ENCODE measurements at places on chromosomes 16 and 17.
A peak's percentile ranks its signal among the peaks of the same experiment; 100 is the strongest.

GRCh38 chr16:68397710-68398201 lies 50.6 kb downstream of the SMPD3 start:
- no peak for DNase-seq

- DNase-seq, result no peak
Measured at GRCh38 chr17:27597188-27597580, 33.8 kb upstream of the LGALS9 start.

GRCh38 chr16:53209877-53210276 lies 155.1 kb downstream of the CHD9 start:
- no peak for DNase-seq

DNA sequence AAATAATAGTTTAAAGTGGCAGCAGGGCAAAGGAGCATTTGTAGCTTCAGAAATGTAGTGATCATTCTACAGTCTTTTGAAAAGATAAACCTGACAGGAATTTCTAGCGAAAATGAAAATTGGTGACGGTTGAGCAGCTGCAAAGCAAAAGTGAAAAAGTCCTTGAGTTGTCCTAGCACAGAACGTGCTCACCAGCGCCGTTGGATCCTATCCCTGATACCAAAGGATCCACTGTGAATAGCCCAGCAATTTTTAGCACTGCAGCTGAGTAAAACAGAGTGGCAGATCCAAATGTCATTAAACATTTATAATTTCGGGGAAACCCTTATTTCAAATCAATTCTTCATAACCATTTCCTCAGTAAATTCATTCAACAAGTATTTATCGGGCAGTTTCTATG lies 453.8 kb upstream of the HSBP1 start:
- DNase-seq, result no peak

DNA sequence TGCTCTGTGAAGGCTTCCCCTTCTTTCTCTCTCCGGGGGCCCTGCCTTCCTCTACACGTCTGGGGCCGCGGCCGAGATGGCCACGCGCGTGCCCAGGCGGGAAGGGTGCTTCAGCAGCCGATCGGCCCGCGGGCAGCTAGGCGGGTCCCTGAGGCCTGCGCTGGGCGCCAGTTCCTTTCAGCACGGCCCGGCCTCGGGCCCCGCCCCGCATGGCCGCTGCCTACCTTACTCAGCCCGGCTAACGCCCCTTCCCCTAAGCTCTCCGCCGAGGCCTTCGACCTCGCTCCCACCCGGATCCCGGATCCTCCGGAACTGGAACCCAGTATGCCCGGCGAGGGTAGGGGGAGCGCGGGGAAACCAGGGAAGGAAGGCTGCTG lies 335 bp downstream of the TMEM11 start:
- no peak for DNase-seq

DNA sequence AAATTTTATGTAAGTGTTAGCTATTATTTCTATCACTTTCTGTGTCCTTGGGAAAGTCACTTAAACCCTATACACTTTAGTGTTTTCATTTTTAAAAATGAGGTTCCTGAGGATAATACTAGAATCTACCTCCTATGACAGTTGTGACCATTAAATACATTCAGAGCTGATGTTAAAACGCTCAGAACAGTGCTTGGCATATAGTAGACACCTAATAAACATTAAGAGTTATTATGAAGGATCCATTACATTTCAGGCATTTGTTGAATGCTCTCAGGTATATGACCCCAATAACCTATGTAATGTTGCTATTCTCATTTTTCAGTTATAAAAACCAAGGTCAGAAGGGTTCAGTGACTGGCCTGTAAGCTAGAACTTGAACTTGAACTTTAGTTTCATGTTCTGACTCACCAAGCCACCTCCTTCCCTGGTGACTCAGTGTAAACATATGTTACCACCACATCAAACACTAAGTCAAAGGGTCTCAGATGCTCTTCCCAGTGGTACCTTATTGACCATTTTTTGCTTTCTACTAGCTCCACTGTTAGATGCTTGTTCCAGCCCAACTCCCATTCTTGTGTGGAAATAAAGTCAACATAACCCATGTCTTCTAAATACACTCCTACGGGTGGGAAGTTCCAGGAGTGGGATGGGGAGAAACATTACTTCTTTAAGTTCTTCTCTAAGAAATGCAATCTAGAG lies 47.6 kb downstream of the HSD17B2 start:
- no peak for DNase-seq

GRCh38 chr17:45333702-45334092 lies 16.9 kb upstream of the MAP3K14 start:
- DNase-seq, result no peak

- no peak for DNase-seq
Measured at GRCh38 chr16:10667239-10667638, 27.5 kb downstream of the TEKT5 start.

GRCh38 chr16:56869513-56870275 lies 4.7 kb downstream of the SLC12A3 start:
- peak; percentile 22 for DNase-seq

- peak; percentile 43 for DNase-seq
Measured at GRCh38 chr16:88769617-88770460, 15.2 kb downstream of the PIEZO1 start.

DNA sequence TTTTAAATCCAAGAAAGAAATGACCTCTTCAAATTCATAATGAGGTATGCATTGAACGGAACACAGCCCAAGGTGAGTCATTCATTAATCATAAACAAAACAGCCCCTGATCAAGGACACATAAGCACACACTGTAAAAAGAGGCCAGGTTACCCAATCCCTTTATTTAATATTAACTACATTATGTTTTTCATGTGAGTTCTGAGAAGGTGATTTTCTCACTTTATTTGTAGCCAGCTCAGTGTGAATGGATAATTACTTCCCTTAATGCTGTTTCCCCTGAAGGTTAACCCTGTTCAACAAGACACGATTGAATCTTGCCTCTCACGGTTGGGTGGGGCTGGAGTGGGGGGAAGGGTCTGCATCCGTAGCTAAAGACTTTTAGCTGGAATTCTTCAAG lies 257.3 kb upstream of the SALL1 start:
- DNase-seq, result no peak

GRCh38 chr16:82824408-82824807 lies 197.6 kb downstream of the CDH13 start:
- DNase-seq, result no peak

GRCh38 chr17:14058051-14058450 lies 11.3 kb upstream of the COX10 start:
- no peak for DNase-seq

GRCh38 chr17:42531455-42532354 lies 4.3 kb upstream of the NAGLU start:
- DNase-seq, result peak; percentile 47

DNA sequence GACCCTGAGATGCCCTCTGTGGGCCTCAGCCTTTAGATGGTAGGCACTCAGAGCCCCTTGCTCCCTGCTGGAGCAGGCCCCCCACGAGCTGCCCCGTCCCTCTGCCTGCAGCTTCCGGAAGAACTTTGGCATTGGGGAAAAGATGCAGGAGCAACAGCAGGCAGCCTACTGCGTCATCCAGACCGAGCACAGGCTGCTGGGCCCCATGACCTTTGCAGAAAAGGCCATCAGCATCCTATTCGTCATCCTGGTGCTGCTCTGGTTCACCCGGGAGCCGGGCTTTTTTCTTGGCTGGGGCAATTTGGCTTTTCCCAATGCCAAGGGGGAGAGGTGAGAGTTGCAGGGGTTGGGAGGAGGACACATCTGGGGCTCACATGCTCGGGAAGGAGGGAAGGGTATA lies 12.7 kb upstream of the FOXN1 start:
- no peak for DNase-seq

DNA sequence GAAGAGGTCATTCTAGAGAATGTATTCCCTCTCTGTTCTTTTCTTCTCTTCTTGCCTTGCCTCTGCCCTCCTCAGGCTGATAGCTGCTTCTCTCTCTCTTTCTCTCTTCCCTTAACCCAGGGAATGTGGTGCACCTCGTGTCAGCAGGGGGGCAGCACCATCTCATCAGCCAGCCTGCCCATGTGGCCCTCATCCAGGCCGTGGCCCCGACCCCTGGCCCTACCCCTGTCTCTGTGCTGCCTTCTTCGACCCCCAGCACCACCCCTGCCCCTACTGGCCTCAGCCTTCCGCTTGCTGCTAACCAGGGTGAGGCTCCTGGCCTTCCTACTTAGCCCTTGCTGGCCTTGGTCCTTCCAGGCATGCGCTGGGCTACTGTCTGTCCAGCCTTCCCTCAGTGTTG lies 23.5 kb downstream of the SRCAP start:
- DNase-seq, result no peak

GRCh38 chr17:17077861-17078732 lies 35.8 kb downstream of the MPRIP start:
- DNase-seq, result no peak

DNA sequence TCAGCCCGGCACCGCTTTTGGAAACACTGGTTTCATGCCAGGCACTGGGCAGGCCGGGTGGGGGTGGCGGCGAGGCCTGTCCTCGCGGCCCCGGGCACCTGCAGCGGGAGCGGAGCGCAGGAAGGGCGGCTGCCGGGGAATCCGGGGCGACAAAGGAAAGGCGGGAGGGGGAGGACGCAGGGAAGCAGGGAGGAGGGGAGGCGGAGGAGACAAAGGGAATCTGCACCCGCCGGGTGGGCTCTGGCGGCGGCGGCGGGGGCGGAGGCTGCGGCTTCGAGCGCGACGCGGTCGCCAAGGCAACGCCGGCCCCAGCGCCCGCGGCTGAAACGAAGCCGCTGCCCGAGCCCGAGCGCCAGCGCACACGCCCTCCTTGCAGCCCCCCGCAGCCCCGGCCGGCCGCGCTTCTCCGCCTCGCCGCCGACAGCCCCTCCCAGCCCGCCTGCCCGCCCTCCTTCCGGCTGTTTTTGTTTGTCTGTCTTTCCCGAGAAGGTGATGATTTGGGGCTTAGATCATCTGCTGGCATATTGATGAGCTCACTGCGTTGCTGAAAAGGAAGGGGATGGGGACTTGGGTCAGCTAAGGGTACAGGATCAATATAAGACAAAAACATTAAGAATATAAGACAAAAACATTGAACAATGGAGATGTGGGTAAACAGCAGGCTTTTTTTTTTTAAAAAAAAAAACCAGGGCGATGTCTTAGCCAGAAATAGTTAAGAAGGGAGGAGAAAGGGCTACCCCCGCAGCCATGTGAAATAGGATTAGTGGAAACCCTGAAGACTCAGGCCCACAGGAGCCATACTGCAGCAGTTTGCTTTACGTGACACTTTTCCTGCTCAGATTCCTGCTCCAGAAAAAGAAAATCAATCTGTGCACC lies 32.7 kb downstream of the CDK5R1 start:
- DNase-seq, result no peak

DNA sequence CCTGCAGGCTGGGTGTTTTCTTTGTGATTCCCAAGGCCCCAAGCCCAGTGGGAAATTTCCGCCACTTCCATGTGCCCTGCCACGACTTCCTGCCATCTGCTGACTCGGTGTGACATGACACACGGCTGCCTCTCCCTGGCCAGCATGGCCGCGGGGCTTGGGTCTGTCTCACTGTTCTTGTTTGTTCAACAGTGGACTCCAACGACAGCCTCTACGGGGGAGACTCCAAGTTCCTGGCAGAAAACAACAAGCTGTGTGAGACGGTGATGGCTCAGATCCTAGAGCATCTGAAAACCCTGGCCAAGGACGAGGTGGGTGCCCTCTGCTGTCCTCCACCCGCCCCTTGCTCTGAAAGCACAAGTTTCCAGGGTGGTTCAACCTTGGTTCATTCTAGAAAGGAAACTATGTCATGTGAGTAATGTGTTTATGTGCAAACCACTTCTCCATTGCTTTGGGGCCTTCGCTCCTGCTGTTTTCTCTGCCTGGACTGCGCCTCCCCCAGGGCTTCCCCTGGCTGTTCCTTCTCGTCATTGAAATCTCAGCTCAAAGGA lies 26.8 kb downstream of the KNOP1 start:
- no peak for DNase-seq

DNA sequence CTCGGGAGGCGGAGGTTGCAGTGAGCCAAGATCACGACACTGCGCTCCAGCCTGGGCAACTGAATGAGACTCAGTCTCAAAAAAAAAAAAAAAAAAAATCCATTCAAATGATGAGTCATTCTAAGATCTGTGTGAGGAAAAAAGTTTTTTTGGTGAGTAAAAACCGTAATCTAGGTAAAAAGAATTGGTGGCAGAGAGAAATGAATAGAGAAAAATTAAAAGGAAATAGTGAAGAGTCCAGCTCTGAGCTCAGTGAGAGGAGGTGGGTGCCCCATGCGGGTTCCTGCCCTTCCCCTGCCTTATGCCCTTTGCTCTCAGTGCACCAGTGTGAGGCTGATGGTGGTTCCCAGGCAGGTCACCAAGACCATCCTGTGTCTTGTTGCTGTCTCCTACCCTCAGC lies 20.9 kb downstream of the GAN start:
- DNase-seq, result no peak

DNA sequence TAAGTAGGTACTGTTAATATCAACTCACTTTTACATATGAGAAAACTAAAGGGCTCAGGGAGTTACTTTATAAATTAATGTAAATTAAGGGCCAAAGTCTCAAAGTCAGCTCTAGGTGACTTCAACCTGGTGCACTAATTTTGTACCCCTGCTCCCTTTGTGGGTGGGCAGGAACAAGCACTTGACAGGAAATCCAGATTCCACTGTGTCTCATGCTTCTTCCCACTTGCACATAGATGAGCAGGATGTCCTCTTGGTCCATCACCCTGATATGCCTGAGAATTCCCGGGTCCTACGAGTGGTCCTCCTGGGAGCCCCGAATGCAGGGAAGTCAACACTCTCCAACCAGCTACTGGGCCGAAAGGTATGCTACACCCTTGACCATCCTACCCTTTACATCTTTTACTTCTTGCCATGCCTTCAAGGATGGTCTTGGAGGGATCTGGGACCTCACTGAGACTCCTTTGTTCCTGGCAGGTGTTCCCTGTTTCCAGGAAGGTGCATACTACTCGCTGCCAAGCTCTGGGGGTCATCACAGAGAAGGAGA lies 1.3 kb downstream of the ERAL1 start:
- DNase-seq, result peak; percentile 67

- DNase-seq, result peak; percentile 85
Measured at GRCh38 chr17:75109407-75110233, at the start of gene ARMC7. Gene ARMC7, plus strand, starts transcription at chr17:75109969. Its CDS starts 320 bp downstream, at chr17:75110289.

GRCh38 chr16:31201582-31202413 lies 762 bp downstream of the PYCARD start:
- no peak for DNase-seq

DNA sequence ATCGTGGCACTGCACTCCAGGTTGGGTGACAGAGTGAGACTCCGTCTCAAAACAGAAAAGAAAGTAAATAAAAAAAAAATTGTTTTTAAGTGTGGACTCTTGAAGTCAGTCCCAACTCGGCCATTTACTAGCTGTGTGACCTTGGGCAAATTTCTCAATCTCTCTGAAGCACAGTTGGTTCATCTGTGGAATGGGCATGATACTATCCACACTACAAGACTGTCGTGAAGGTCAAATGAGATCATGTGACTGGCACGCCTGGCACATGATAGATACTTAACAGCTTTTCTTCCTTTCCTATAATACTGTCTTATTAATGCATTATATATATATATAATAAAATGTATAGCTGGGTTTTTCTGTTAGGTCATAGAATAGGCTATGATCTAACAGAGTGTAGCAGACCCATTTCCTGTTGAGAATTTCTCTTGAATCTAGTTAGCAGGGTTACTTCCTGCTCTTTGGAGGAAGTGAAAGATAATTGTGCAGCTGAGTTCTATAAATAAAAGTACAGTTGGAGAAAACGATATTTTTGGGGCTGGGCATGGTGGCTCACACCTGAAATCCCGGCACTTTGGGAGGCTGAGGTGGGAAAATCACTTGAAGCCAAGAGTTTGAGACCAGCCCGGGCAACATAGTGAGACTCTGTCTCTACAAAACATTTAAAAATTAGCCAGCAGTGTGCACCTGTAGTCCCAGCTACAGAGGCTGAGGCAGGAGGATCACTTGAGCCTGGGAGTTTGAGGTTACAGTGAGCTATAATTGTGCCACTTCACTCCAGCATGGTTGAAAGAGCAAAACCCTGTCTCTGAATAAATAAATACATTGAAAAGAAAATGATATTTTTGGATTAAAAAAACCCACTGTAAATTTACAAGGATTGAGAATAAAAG lies 7.3 kb downstream of the MILR1 start:
- no peak for DNase-seq

All from hematopoietic multipotent progenitor cell treated with erythropoietin and hydrocortisone succinate and interleukin-3 and kit ligand, for 17 days (in vitro differentiated cells).